Urinary bladder (tissue), 4 donors: ENCODE measurements at places on chromosomes 2 and 18. TPM values are rescaled to one million over a fixed set of nuclear protein-coding genes. Genes with fewer than 3 reads are reported as not detected.

The CD207 gene
- not detected for total RNA-seq

The SH3BP4 gene
- 11.7 TPM for total RNA-seq

The CCDC121 gene
- total RNA-seq, result 11.1 TPM

- no peak for DNase-seq
Measured at GRCh38 chr2:70977605-70978205, 725 bp upstream of the ANKRD53 start.

The SMYD1 gene
- total RNA-seq, result 5.7 TPM

The SOWAHC gene
- 28.2 TPM for total RNA-seq

- no peak for DNase-seq
Measured at GRCh38 chr18:23114911-23115310, 20.4 kb upstream of the CABLES1 start.

The ANKRD36 gene
- 172 TPM for total RNA-seq

The MYL12A gene
- 360 TPM for total RNA-seq

DNA sequence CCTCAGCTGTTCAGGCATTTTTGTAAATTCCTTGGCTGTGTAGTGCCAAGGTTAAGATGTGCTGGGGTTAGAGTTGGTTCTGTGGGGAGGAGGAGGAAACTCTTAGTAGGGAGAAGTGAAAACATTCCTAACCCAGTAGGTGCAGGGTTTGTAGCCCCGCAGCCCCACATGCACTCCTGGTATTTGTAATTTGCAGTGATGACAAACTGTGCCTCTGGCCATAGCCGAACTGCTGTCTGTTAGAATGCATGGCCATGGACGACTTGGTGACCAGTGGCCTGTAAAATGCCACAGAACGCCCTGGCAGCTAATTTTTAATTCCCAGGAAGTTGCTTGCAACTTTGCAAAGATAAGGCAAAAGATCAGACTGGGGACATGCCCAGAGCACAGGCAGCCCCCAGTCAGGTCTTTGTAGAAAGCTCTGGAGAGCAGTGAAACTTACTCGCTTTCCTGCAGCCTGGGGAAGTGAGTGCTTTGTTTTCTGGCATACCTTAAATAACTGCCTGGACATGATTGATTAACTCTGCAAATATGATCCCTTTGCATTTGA is 38.4 kb downstream of the LYPD6B start:
- no peak for DNase-seq
